ENCODE measurements at places on chromosomes 13 and 19. TPM values are rescaled to one million over a fixed set of nuclear protein-coding genes. Genes with fewer than 3 reads are reported as not detected.

The TSSK6 gene
- 2.5 TPM for total RNA-seq

The UBAC2 gene
- 72.3 TPM for total RNA-seq

The UHRF1 gene
- 6.5 TPM for total RNA-seq

DNA sequence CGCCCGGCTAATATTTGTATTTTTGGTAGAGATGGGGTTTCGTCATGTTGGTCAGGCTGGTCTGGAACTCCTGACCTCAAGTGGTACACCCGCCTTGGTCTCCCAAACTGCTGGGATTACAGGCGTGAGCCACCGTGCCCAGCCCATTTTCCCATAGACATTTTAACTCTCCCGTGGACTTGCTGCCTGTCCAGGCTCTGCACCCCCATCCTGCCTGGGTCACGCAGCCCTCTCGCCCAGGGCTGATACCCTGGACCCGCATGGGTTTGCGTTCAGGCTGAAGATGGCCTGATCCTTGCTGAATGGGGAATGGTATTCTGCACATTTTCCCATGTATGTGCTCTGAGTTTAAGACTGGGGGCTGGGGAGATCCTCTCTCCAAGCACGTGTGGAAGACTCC is 46.0 kb upstream of the RANBP3 start:
- peak; percentile 43 for DNase-seq
- no peak overlapping the region for H3K27ac ChIP-seq
- H3K27me3 ChIP-seq: no peaks in the 10 kb centered on the region
- no peak overlapping the region for H3K4me3 ChIP-seq
- peaks cover 5% of the 10 kb centered on the region for H3K4me1 ChIP-seq

GRCh38 chr13:88107570-88107969 is 436.4 kb downstream of the SLITRK5 start:
- no peaks in the 10 kb centered on the region for H3K4me1 ChIP-seq
- no peak overlapping the region for H3K4me3 ChIP-seq
- H3K27me3 ChIP-seq: no peaks in the 10 kb centered on the region
- H3K27ac ChIP-seq: no peak overlapping the region
- no peak for DNase-seq

- H3K4me3 ChIP-seq: peak overlapping the region; percentile 99
- peak; percentile 96 for DNase-seq
- H3K27me3 ChIP-seq: no peaks in the 10 kb centered on the region
- peak overlapping the region; percentile 96 for H3K27ac ChIP-seq
Measured at GRCh38 chr19:1251330-1252220, 3.2 kb downstream of the MIDN start.

DNA sequence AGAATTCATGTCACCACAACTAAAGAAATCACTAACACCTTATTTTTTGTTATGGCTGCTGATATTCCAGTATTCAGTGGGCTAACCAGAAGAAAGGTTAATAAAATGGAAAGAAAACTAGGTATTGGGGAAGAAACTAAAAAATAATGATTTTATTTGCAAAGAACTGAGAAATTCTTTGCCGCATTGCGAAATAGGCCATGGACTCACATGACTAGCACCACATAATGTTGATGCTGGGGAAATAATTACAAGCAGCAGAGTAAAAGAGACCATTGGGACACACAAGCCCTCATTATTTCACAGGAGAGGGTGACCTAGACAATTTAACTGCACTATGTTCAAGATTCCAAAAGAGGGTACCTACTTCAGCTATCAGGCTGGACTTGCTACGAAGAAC is 1411.5 kb downstream of the SLITRK5 start:
- no peak for DNase-seq
- H3K27me3 ChIP-seq: no peaks in the 10 kb centered on the region
- no peak overlapping the region for H3K4me3 ChIP-seq
- H3K27ac ChIP-seq: no peak overlapping the region

GRCh38 chr13:113655346-113656002 is 2.5 kb downstream of the ATP4B start:
- H3K27ac ChIP-seq: no peak overlapping the region
- H3K27me3 ChIP-seq: no peaks in the 10 kb centered on the region
- peak; percentile 41 for DNase-seq
- H3K36me3 ChIP-seq: no peaks in the 10 kb centered on the region
- H3K4me1 ChIP-seq: peaks cover 10% of the 10 kb centered on the region

- no peak overlapping the region for H3K27ac ChIP-seq
- DNase-seq: no peak
- no peaks in the 10 kb centered on the region for H3K36me3 ChIP-seq
- no peaks in the 10 kb centered on the region for H3K4me1 ChIP-seq
- H3K27me3 ChIP-seq: no peaks in the 10 kb centered on the region
- H3K4me3 ChIP-seq: no peak overlapping the region
Measured at GRCh38 chr13:63625869-63626268, 2210.2 kb upstream of the PCDH20 start.

- H3K27ac ChIP-seq: no peak overlapping the region
- no peak overlapping the region for H3K4me3 ChIP-seq
- H3K4me1 ChIP-seq: peaks cover 25% of the 10 kb centered on the region
- DNase-seq: no peak
Measured at GRCh38 chr13:113474179-113474578, 16.3 kb downstream of the DCUN1D2 start.

GRCh38 chr19:3536429-3537100 is 2.4 kb upstream of the TEKTIP1 start:
- no peaks in the 10 kb centered on the region for H3K27me3 ChIP-seq
- no peaks in the 10 kb centered on the region for H3K4me1 ChIP-seq
- H3K36me3 ChIP-seq: peaks cover 50% of the 10 kb centered on the region
- H3K27ac ChIP-seq: peak overlapping the region; percentile 37
- no peak for DNase-seq
- no peak overlapping the region for H3K4me3 ChIP-seq

DNA sequence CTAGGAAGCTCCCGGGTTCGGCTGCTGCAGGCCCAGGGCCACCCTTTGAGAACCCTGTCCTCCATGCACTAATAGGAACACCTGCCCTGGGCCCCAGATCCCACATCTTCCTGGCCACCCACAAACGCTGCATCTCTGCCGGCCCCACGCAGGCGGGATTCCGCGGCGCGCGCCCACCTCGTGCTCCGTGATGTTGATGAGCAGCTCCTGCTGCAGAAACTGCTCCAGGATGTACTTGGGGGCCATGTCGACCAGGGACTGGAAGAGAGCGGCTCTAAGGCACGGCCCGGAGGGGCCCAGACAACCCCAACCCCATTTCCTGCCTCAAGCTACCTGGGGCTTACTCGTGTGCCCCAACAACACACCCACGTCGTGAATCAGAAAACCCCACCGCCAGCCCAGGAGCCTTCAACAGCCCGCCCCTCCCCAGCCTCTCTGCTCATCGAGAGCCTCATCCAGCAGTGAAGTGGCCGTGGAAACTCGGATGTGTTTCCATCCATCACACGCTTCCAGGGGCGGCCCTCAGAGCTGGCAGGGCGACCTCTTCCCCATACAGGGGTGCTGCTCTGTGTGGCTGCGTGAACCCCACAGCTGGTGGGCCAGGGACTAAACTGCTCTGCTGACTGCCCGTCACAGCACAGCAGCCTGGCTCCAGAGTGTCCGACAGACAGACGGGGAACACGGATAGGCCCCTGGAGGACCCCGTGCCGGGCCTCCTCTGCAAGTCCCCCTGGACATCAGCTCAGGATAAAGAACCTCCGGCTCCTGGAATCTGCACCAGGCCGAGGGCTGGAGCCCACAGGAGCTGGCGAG is 4.2 kb downstream of the POLR2E start:
- no peak overlapping the region for H3K4me3 ChIP-seq
- DNase-seq: no peak
- no peaks in the 10 kb centered on the region for H3K27me3 ChIP-seq
- peaks cover 4% of the 10 kb centered on the region for H3K36me3 ChIP-seq
- H3K27ac ChIP-seq: no peak overlapping the region

DNA sequence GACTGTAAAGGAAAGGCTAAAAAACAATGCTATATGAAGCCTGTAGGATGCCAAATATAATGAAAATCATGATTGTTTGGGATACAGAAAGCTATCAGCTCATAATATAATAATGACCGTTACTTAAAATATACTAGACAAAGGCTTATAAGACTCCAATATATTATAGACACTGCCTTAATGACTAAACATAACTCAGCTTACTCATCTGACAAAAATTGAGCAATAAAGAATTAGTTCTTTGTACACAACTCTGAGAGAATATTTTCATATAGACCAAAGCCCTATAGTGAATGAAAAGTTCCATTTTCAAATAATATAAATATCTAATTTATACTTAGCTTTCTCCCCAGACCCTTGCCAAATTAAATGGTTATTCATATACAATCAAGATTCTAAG is 283.3 kb downstream of the DIAPH3 start:
- DNase-seq: no peak
- no peaks in the 10 kb centered on the region for H3K4me1 ChIP-seq
- no peak overlapping the region for H3K4me3 ChIP-seq
- H3K27me3 ChIP-seq: no peaks in the 10 kb centered on the region
- H3K27ac ChIP-seq: no peak overlapping the region

The TRPC4 gene
- not detected for total RNA-seq

The ZNF442 gene
- total RNA-seq: 4.3 TPM

The PTGER1 gene
- total RNA-seq: 16.7 TPM

DNA sequence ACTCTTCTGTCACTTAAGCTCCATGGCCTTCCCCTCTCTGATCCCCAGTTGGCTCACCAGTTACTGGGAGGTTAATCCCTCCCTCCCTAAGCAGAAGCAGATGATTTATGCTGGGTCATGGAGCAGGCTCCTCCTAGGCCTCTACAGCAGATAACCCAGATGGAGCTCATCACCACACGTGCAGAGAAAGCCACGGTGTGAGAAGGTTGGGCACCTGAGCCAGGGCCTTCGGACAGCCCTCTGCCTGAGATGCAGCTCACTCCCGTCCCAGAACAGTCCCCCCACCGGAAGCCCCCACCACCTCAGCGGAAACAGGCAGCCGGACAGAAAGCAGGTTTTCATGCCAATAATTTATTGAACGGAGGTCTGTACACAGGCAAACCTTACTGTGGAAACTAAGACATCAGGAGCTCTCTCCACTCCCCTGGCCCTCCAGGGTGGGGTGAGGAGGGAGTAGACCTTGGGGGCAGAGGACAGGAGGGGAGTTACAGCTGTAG is 9.8 kb downstream of the ZNF526 start:
- H3K27ac ChIP-seq: no peak overlapping the region
- no peak overlapping the region for H3K4me3 ChIP-seq
- no peaks in the 10 kb centered on the region for H3K27me3 ChIP-seq
- no peak for DNase-seq
- H3K4me1 ChIP-seq: no peaks in the 10 kb centered on the region
- peaks cover 100% of the 10 kb centered on the region for H3K36me3 ChIP-seq

DNA sequence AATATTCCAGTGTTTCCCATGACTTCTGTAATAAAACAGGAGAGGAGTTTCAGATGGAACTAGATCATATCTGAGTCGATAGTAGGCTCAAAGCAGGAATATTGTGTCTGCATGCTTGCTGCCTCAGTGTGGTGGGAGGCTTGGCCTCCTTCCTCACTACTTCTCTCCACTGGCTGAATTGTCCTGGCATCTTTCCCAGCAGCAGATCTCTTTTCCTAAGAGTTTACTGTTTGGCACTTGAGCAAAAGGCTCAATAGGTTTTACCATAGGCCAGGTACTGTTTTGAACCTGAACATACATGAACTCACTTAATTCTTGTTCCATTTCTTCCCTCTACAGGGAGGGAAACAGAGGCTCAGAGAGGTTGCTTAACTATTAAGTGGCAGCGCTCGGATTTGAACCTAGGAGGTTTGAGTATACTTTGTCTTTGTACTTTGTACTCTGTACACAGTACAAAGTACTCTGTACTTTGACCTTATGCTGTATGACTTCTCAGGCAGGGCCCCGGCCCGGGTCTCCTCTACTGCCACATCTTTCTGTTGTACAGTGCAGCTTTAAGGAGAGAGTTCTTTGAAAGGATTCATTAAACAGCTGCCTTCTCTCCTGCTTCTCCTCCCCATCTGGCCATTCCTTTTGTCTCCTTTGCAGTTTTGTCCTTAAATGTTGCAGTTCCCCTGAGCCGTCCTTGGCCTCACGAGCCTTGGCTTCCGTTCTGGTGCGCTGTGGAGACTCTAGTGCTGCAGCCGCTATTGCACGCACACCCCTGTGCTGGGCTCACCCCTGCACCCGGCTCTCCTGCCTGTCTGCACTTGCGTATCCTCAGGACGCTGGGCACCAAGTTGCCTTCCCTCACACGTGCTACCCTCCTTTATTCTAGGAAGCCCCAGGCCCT is 8.1 kb downstream of the B3GLCT start:
- peaks cover 34% of the 10 kb centered on the region for H3K4me1 ChIP-seq
- no peaks in the 10 kb centered on the region for H3K27me3 ChIP-seq
- no peak overlapping the region for H3K4me3 ChIP-seq
- H3K27ac ChIP-seq: no peak overlapping the region

DNA sequence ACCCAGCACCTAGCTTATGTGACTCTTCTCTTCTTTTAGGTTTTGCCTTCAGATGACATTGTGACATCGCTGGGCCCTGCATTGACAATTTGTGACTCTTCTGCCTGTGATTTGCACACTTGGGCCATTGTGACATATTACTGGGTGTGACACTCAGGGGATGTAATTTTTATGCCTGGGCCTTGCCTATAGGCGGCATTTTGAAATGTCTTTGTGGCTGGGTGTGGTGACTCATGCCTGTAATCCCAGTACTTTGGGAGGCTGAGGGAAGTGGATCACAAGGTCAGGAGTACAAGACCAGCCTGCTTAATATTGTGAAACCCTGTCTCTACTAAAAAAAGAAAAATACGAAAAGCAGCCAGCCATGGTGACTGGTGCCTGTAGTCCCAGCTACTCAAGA is 28.4 kb upstream of the ZNF681 start:
- H3K4me1 ChIP-seq: no peaks in the 10 kb centered on the region
- no peak overlapping the region for H3K4me3 ChIP-seq
- H3K27me3 ChIP-seq: no peaks in the 10 kb centered on the region
- no peaks in the 10 kb centered on the region for H3K36me3 ChIP-seq
- no peak overlapping the region for H3K27ac ChIP-seq

DNA sequence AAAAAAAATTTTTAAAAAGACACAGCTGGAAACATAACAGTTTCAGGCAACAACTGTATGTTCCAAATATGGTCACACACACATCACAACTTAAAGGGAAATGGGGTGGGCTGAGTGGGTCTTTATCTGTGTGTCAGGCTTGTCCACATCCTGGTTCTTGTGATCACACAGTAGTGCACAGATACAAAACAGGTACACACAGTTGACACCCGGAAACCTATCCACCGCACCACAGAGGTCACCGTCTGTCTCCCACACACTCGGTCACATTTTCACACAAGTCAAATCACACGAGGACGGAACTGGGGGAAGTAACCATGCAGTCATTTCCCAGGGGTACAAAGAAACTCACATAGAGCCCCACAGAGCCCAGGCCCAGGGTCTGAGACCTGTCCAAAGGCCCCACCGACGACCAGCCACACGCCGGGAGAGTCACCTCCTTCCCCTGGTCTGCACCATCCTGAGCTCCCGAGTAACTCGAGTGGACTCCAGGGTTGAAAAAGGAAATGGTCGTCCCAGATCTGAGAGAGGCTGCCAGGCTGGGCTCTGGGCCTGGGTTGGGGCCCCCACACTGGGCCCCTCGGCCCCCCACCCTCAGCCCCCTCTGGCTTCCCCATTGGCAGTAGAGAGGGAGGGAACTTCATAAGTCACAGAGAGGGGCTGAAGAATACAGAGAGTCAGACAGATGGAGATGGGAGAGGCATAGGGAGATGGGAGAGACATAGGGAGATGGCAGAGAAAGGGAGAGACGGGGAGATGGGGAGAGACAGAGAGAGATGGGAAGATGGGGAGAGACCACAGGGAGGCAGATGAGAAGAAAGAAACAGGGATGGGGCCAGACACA is 1.3 kb upstream of the PPAN start:
- H3K27ac ChIP-seq: peak overlapping the region; percentile 95
- no peak overlapping the region for H3K4me3 ChIP-seq
- peak; percentile 87 for DNase-seq
- no peaks in the 10 kb centered on the region for H3K27me3 ChIP-seq
- peaks cover 26% of the 10 kb centered on the region for H3K36me3 ChIP-seq
- peaks cover 80% of the 10 kb centered on the region for H3K4me1 ChIP-seq

Measured in spleen (tissue), 13 donors.